ENCODE measurements at places on chromosomes 7 and 10.

DNA sequence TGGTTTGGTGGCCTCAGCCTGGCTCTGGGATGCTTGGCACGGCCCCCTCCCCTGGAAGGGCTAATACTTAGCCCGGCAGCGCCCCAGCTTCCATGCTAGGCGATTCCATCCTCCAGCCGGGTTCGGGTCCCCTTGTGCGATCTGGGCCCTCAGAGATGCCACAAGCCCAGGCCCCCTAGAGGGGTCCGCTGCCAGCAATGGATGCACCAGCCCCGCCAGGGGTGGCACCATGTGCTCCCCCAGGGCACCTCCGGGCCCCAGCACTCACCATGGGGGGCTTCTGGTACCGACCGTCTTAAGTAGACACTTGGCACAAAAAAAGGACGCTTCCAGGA lies 125.7 kb upstream of the KCTD7 start:
- DNase-seq, result no peak

DNA sequence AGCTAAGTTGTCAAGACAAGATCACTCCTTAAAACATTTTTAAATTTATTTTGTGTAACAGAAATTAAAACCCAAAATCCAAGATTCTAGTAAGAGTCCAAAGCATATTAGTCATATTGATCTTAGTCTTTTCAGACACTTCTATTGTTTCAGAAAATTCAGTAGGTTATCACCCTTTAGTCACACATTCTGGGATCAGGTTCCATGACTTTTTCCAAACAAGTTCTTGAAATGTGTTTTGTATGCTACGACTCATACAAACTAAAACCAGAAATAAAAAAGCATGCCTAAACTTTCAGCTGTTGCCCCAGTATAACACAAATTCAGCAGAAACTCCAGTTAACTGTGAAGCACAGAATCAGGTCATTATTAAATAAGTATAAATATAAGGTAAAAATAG lies 10.7 kb downstream of the SEMA3D start:
- no peak for DNase-seq

GRCh38 chr7:65239707-65240352 lies 133.8 kb upstream of the ZNF92 start:
- peak; percentile 50 for DNase-seq

- DNase-seq, result no peak
Measured at GRCh38 chr10:120732067-120732466, 119.1 kb upstream of the WDR11 start.

DNA sequence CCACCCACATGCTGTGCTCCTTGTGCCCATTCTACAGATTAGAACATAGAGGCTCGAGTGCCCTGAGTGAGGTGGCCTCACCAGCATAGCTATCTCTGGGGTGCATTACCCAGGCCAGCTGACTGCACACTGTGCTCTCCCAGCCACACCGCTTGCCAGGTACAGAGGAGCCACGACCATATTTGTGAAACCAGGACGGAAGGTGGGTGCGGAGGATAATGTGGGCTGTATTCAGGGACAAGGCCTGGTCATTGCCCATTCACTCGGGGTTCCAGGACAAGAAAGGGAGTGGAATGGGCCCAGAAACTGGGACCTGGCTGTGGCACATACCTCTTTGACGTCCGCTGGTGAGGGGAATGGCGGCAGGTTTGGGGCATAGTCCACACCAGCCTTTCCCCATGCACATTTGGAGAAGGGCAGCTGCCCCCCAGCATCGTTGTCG lies 236.0 kb downstream of the TNS3 start:
- DNase-seq, result no peak

Measured in NT2/D1 (cell line).